ENCODE measurements at places on chromosomes 5 and 9.

DNA sequence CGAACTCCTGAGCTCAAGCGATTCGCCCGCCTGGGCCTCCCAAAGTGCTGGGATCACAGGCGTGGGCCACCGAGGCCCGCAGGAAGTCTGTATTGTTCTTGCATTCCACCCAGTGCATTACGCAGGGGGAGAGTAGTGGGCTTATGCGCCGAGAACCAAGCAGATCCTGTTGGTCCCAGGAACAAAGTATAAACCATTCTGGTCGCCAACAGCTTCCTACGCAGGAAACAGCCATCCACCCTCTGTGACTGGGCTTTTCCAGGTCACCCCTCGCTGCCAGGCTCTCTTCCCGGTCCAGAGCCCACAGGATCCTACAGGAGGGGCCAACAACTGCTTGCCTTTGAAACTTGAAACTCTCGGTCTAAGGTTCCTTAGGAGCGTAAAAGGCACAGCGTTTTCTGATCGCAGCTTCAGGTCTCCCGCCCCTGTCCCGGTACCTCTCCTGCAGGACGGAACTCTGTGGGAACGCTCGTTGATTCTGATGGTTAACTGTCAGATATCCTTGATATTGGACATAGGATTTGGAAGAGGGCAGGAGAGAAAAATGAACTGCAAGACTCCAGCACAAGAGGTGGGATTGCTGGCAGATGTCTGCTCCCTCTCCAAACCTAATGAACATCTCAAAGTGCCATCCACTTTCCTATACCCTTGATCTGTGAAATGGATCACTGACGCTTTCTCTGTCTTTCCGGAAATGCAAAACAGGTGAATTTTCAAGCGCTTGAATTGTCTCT lies 4.2 kb upstream of the ANXA2R start:
- H3K27ac ChIP-seq, result no peak overlapping the region
- H3K4me1 ChIP-seq, result peaks cover 15% of the 10 kb centered on the region
- H3K36me3 ChIP-seq, result no peaks in the 10 kb centered on the region
- no peak overlapping the region for H3K4me3 ChIP-seq
- H3K27me3 ChIP-seq, result peaks cover 64% of the 10 kb centered on the region

DNA sequence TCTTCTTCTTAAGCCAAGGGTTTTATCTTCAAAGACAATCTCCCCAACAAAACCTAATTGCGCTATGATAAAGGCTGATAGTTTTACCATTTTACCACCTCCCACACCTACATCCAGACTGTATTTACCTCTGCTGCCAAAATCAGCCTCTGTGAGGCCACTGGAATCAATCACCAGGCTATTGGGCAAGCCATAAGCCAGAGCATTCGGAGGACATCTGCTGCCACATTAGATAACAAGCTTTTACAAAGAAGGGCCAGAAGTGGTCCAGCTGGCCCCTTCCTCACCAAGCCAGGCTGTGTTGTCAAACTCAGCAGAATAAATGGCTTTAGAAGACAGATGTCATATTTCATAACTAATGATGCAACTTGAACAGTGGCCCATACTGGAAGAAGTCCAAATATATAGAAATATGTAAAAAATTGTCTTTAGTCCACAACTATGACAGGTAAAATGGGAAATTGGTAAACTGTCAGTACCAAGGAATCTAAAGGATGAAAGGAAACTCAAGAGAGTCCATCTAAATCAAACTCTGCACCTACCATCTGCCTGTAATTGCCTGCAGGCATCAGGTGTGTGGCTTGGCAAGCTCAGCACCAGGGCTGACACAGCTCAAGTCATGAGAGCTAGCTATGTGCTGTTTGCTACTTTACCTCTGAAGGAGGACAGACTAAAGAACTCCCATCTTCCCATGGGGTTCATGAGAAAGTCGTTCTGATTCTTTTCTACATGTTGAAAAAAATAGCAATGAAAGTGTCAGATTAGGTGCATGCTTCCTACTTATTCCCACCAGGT lies 16.1 kb downstream of the SLC45A2 start:
- H3K4me3 ChIP-seq, result no peak overlapping the region
- no peaks in the 10 kb centered on the region for H3K27me3 ChIP-seq
- H3K4me1 ChIP-seq, result no peaks in the 10 kb centered on the region

GRCh38 chr9:109010746-109011145 lies 2.6 kb downstream of the CTNNAL1 start:
- no peak overlapping the region for H3K27ac ChIP-seq
- no peak for DNase-seq
- H3K27me3 ChIP-seq, result no peaks in the 10 kb centered on the region
- H3K4me3 ChIP-seq, result no peak overlapping the region

- no peaks in the 10 kb centered on the region for H3K4me1 ChIP-seq
- no peaks in the 10 kb centered on the region for H3K36me3 ChIP-seq
- no peak for DNase-seq
- H3K27ac ChIP-seq, result no peak overlapping the region
- no peaks in the 10 kb centered on the region for H3K27me3 ChIP-seq
Measured at GRCh38 chr5:26805076-26805475, 233.3 kb downstream of the CDH9 start.

- no peak for DNase-seq
- no peaks in the 10 kb centered on the region for H3K4me1 ChIP-seq
- no peak overlapping the region for H3K4me3 ChIP-seq
- H3K36me3 ChIP-seq, result no peaks in the 10 kb centered on the region
Measured at GRCh38 chr5:29079771-29080170, 2041.4 kb upstream of the CDH9 start.

- peaks cover 12% of the 10 kb centered on the region for H3K36me3 ChIP-seq
- H3K4me1 ChIP-seq, result peaks cover 8% of the 10 kb centered on the region
- DNase-seq, result no peak
- no peak overlapping the region for H3K27ac ChIP-seq
- H3K4me3 ChIP-seq, result no peak overlapping the region
- no peaks in the 10 kb centered on the region for H3K27me3 ChIP-seq
Measured at GRCh38 chr9:136242918-136243525, 2.6 kb downstream of the QSOX2 start.

GRCh38 chr5:164435576-164435975 lies 930.2 kb downstream of the MAT2B start:
- H3K36me3 ChIP-seq, result no peaks in the 10 kb centered on the region
- no peak overlapping the region for H3K4me3 ChIP-seq
- H3K27ac ChIP-seq, result no peak overlapping the region
- no peaks in the 10 kb centered on the region for H3K4me1 ChIP-seq

DNA sequence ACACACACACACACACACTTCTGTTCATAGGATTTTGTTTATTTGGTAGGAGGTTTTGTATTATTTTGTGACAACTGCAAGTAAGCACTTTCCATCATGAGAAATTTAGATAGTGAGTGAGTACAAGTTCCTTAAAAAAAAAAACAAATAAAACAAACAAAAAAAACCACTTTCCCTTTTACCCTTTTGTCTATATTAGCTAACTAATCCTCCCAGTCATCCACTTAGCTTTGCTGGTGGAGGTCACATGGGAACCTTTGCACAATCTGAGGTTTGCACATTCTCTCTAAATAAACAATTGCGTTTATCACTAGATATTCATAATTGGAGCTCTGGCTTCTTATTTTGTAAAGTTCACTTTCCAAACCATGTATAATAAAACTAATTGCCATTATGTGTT lies 6.8 kb downstream of the ITGA1 start:
- no peak overlapping the region for H3K27ac ChIP-seq
- H3K4me1 ChIP-seq, result peaks cover 2% of the 10 kb centered on the region

GRCh38 chr9:123691765-123692303 lies 238.1 kb downstream of the DENND1A start:
- H3K36me3 ChIP-seq, result no peaks in the 10 kb centered on the region
- peaks cover 4% of the 10 kb centered on the region for H3K4me1 ChIP-seq
- H3K4me3 ChIP-seq, result no peak overlapping the region
- DNase-seq, result no peak
- H3K27ac ChIP-seq, result no peak overlapping the region

DNA sequence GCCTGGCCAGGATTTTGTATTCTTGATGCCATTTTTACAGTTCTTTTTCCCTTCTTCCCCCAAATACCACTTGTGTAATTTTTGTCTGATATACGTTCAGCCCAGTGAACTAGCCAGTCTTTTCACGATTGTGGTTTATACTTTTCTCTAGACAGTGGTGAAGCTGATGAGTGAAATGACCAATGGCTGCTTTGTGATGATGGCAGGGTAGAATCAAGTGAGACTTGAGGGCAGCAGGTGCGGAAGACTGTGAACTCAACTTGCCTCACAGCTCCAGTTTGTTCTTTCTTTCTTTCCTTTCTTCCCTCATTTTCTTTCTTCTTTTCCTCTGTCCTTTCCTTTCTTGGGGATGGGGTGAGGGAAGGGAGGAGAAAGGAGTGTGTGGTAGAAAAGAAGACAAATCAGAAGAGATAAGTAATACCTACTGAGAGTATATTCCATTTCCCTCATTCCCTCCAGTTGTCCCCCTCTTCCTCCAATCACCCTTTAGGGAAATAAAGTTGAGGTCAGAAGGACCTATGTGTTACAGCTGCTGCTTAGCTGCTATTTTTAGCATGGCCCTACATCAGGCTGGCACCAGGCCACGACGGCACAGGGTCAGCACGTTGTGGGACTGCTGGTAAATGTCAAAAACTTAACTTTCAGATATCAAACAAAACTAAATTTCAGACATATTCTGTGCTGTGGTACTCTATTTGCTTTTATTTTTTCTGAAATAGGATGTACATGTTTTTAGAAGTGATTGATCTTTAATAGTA lies 12.3 kb downstream of the ZSWIM6 start:
- no peak overlapping the region for H3K4me3 ChIP-seq
- H3K27me3 ChIP-seq, result no peaks in the 10 kb centered on the region
- DNase-seq, result no peak
- no peak overlapping the region for H3K27ac ChIP-seq

- DNase-seq, result no peak
- no peaks in the 10 kb centered on the region for H3K36me3 ChIP-seq
- no peaks in the 10 kb centered on the region for H3K27me3 ChIP-seq
Measured at GRCh38 chr5:53825926-53826325, 265.5 kb downstream of the NDUFS4 start.

DNA sequence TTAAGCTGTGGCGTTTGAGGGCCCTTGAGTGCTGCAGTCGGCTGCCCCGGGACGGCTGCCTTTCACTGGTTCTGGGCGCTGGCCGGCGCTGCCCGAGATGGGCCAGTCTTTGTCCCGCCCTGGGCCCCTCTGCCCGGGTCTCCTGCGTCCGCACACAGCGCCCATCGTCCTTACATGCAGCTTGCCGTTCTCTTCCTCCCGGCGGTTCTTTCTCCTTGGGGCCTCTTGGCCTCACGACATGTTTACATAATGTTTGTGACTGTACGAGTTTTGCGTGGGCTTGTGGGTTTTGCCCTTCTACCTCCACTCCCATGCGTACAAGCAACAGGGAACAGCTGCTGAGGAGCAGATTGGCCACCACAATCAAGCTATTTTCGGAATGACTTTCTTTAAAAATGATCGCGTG lies 618 bp downstream of the TNPO1 start:
- H3K4me3 ChIP-seq, result peak overlapping the region; percentile 87
- H3K27ac ChIP-seq, result peak overlapping the region; percentile 99
- H3K36me3 ChIP-seq, result peaks cover 10% of the 10 kb centered on the region
- DNase-seq, result no peak
- peaks cover 2% of the 10 kb centered on the region for H3K4me1 ChIP-seq

DNA sequence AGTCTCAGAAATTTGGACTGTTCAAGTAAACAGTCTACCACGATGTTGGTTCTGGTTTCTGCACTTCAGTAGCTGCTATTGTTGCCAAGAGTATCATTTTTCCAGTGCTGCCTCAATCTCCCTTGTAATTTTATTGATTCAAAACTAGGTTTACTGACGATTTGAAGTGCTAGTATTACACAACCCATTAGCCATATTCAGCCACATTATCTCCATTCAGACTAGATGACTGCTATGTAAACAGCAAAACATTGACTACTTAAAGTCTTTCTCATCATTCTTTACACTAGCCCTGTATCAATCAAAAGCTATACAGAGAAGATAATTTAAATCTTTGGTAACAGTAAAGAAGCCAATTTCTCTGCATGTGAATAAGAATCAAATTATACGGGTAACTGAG lies 102.0 kb upstream of the TSLP start:
- no peaks in the 10 kb centered on the region for H3K27me3 ChIP-seq
- no peak overlapping the region for H3K4me3 ChIP-seq
- no peak for DNase-seq
- H3K4me1 ChIP-seq, result no peaks in the 10 kb centered on the region
- no peaks in the 10 kb centered on the region for H3K36me3 ChIP-seq

GRCh38 chr5:27020973-27021372 lies 17.4 kb downstream of the CDH9 start:
- H3K4me3 ChIP-seq, result no peak overlapping the region
- H3K27ac ChIP-seq, result no peak overlapping the region
- no peaks in the 10 kb centered on the region for H3K4me1 ChIP-seq
- no peak for DNase-seq
